ELR (cell line): ENCODE measurements at places on chromosomes 2 and 18.

- no peak for DNase-seq
Measured at GRCh38 chr2:197954328-197954727, 149.9 kb downstream of the PLCL1 start.

- no peak for DNase-seq
Measured at GRCh38 chr2:121217627-121218026, 67.4 kb downstream of the TFCP2L1 start.

DNA sequence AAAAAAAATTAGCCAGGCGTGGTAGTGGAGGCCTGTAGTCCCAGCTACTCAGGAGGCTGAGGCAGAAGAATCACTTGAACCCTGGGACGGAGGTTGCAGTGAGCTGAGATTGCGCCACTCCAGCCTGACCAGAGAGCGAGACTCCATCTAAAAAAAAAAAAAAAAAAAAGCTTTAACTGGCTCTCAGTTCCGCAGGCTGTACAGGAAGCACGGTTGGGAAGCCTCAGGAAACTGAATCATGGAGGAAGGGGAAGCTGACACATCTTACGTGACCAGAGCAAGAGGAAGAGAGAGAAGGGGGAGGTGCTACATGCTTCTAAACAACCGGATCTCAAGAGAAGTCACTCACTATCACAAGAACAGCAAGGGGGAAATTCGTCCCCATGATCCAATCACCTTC, 505.6 kb upstream of the SLC8A1 start:
- peak; percentile 85 for DNase-seq

DNA sequence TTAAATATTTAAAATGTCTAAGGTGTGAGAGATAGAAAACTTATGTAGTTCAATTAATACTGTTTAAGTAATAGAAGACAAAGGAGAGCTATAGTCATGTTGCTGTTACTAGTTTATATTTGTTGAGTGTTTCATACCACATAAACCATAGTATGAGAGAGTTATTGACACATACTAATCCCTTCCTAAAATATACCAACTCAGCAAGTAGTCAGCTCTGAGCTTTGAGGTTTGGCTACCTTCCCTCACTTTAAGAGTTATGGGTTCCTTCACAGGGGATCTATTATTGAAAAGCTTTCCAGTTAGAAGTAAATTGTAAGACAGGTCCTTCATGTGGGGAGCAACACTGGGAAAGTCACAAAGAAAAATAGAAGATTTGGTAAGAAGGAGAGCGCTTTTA, 701.6 kb upstream of the ZEB2 start:
- DNase-seq: no peak

- DNase-seq: no peak
Measured at GRCh38 chr18:4251873-4252272, 203.2 kb downstream of the DLGAP1 start.

GRCh38 chr2:39136799-39137198, 15.9 kb upstream of the SOS1 start:
- no peak for DNase-seq

- no peak for DNase-seq
Measured at GRCh38 chr2:68290901-68291300, 28.8 kb downstream of the CNRIP1 start.
